CD8-positive, alpha-beta T cell (primary cell): ENCODE measurements at places on chromosomes 4 and X.

- DNase-seq: no peak
These were observed 443.6 kb downstream of the UBE2NL start for GRCh38 chrX:144327495-144327894.

DNA sequence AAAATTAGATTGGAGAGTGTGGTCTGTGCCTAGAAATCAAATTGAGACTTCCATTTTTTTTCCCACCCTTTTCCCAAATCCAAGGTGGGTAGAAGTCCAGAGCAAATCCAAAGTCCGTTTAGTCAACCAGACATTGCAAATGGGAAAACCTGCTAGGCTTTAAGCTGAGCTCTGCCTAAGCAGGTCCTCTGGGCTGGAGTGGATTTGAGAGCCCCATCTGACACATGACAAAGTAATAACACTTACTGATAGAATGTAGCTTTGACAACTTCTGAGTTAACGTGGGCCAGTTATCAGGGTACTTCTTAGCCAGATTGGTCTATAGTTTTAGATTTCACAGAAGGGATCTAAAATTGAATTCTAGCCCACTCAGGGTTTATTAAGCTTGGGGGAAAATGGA, 242.3 kb downstream of the GALNTL6 start:
- DNase-seq: no peak

DNA sequence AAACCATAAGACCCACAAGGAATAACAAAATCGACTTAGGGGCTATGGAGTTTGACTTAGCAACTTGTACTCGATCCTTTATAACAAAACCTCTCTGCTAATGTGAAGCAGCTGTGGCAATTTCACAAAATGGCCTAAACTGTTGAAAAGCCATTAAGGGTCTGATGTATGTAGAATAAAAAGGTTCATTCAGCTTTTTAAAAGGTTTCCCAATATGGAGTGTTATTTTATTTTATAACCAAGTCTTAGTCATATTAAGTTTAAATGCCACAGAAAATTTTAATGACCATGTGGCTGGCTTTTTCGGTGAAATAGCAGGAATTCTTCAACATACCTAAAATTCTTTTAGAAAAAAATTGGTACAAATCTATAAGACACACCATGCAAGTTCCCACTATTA, 291.8 kb upstream of the HAND2 start:
- DNase-seq: no peak

DNA sequence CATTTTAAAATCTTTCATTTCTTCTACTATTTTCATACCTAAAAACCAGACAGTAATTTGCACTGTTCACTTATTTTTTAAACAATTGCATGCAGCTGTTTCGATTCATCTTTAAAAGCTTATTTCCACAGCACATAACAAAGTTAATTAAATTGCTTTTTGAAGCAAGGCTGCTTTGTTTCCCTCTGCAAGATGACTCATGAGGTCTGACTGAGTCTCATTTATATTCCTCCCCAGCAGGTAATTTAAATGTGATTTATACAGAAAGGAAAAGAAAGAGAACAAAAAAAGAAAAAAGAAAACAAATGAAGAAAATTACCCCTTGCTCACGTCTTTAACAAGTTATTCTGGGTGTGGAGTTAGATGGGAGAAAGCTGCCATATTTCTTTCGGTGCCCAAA, 22.8 kb downstream of the VMA21 start:
- no peak for DNase-seq

DNA sequence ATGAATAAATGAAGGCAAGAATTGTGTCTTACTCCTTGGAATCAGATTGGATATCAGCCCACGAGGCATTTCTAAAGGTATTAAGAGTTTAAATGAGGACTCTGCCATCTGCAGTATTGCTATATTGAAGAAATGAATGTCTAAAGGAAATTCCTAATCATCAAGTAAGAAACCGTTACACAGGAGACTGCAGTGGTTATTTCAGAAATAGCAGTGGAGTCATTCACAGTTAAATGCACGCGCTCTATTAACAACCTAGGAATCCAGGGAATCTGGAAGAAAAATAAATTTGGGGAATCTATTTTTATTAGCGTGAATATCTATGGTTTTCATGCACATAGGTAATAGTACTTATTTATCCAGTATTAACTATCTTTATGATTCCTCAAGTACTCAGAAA, 334.2 kb downstream of the TENM3 start:
- DNase-seq: no peak

DNA sequence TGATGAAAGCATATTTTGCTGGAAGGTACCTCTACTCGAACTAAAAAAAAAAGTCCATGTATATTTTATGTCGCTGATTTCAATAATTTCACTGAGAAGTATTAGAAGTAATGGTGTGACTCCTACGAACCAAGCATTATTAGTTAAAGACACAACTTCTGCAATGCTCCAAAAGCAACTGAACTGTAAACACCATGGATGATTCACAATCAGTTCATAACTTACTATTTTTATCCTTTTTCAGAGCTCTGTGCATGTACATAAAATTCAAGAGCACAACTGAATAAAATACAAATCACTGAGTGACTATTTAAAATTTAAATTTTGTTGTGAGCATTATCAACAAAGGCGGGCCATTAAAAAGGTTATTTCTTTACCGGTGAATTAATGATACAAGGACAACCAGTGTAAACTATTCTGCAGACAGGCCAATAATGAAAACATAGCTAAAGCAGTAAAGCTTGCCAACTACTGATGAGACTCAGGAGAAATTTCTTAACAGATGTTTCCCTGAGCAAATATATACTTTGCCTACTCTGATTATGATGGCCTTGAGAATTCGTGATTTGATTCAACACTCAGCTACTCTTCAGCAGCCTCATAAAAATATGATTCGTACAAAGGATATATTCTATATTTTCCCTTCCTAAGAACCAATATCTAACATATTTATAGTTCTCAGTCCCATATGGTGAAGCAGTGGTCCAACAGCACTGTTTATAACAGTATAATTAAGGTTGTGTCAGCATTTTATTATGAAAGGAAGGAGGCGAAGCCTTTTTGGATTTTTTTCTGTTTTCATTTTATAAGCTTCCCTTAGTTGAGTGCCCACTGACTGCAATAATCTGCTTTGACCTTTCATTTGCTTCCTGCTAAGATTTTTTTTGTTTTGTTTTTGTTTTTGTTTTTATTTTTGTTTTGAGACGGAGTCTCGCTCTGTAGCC, 62.8 kb upstream of the NEIL3 start:
- no peak for DNase-seq

DNA sequence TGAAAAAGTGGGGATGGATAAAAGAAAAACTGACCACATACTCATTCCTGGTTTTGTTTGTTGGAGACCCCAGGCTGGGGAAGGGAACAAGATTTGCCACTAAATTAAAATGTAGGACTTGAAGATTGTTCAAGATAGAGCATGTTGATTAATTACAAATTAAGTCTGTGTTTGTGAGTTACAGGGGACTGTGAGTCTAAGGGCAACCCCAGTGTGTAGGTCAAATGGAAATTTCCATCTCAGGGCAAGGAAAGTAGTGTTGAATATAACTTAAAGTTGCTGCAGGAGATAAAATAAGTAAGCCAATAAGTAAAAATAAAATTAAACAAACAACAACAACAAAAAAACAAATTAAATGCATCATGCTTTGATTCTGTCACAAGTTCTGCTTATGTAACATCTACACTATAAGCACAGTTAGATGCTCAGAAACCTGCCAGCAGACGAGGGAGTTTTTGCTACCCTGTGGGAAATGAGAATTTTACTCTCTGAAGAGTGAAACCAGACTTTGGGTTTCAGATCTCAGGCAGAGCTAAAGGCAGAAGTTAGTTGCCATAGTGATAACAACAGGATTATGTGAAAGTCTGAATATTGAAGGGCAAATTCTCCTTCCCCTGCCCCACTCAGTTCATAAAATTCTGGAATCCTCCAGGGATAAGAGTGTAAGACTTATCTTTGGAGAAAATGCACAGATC, 352.3 kb downstream of the GRXCR1 start:
- DNase-seq: no peak

DNA sequence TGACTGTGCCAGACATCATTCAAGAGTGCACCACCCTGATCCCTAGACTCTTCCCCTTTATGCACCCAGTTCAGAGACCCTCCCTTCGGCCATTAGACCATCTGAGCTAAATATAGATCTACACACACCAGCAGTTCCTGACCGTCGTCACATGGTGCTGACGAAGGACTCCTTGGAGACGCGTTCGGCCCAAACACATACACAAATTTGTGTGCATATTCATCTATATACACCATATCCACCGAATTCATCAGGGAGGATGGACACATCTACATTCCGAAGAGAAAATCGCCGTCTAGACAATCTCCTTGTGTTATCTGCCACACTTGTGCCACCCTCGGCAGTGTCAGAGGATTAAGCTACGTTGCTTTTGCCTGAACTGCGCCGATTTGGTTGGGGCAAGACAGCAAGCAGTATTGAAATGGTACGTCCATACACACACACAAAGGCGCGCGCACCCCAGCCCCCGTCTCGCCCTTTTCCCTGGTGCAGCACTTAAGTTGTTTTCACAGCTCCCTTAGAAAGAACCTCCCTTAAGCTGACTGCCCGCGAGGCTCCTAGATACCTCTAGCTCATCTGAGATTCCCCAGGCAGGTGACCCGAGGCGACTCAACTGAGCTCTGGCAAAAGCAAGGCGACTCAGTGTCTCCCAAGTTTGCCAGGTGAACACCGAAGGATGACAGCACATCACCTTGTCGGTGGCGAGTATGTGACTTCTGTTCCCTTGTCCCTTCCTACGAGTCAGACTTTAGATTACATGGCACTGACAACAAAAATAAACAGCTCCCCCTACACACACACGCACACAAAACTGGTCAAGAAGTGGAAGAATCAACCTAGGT, 1.0 kb downstream of the RASGEF1B start:
- DNase-seq: peak; percentile 58

DNA sequence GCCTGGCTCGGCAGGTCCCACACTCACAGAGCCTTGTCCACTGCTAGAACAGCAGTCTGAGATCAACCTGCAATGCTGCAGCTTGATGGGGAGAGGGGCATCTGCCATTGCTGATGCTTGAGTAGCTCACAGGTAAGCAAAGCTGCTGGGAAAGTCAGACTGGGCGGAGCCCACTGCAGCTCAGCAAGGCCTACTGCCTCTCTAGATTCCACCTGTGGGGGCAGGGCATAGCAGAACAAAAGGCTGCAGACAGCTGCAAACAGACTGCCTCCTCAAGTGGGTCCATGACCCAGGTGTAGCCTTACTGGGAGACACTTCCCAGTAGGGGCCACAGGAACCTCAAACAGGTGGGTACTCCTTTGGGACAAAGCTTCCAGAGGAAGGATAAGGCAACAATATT, 110.6 kb upstream of the ADAMTS3 start:
- no peak for DNase-seq

GRCh38 chrX:11724122-11725017, 33.7 kb upstream of the MSL3 start:
- DNase-seq: peak; percentile 52

DNA sequence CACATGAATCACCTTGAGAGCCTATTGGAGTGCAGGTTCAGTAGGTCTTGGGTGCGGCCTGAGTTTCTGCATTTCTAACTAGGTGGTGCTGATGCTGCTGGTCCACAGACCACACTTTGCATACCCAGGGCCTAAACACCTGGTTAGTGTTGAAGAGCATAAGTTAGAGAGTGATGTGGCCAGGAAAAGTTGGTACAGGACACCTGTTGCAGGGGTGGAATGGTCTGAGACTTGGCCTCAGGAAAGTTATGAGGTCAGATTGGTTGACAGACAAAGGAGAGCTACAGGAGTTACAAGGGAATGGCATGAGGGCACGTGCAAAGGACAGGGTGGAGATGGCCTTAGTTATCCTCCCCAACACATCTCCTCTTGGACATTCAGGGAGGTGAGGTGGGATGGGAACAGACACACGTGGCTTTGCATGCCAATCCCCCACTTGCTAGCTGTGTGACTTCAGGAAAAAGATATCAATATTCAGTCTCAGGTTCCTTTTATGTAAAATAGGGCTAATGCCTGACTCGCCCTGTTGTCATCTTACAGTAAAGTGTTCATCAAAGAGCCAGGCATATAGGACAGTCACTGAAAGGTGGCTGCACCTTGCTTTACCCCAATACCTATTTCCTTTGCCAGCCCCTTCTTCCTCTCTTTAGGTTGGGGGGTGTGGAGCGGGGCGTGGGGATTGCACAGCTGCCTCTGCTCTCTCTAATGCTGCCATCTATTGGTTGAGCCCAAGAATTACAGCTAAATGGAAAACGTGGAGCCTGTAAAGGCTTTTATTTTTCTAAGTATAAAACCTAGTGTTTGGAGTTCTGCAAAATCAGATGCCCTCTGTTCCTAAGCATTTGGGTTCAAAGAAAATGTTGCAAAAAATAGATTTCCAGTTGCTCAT, 47.5 kb downstream of the ATG4A start:
- DNase-seq: no peak

- DNase-seq: no peak
These were observed 84.2 kb upstream of the TMEM164 start for GRCh38 chrX:109918753-109919152.
